ENCODE measurements at places on chromosomes 2 and 18. TPM values are rescaled to one million over a fixed set of nuclear protein-coding genes. Genes with fewer than 3 reads are reported as not detected.

DNA sequence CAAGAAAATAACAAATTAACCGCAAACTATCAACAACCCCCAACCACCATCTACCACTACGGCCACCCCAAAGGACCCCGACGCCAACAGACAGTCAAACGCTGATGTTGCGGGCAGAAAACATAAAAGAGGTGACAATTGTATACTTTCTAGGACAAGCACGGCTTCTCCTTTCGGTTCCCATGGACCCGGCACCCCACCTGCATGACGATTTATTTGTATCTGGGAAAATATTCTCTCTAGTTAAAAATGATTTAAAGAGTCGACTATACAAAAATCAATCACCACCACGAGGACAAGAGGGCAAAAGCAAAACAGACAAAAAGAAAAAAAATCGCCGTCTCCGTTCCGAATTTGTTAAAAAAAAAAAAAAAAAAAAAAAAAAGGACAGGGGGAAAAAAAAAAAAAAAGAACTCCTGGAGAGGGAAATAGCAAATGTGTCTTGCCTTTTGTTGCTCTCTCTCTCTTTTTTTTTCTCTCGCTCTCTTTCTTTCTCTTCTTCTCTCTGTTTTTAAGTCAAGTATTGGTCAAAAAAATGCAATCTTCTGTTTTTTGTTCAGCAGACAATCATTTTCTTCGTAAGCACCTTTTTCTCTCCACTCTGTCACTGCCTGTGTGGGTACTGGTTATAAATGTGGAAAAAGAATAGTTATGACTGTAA is 3.6 kb downstream of the SIX3 start:
- DNase-seq, result no peak

DNA sequence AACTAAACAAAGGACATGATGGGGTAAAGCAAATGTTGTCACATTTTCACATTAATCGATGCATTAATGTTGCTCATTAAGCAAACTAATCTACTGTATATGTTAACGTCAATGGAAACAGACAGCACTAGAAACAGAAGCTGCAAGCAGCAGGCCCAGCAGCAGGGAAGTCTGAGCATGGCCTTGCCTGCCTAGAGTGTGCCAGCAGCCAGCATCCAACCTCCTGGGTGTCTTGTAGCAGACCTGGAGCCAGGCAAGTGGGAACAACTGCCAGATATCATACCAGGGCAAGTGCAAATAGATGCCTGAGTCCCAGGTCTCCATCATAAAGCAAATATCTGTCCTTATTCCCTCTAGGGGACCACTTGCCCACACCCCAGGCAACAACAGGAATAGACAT is 319.0 kb downstream of the LRRTM1 start:
- no peak for DNase-seq

The LOXHD1 gene
- total RNA-seq, result 0.35 TPM

GRCh38 chr2:28991021-28991420 is 9.9 kb downstream of the TOGARAM2 start:
- no peak for DNase-seq
